NCI-H345 (cell line): ENCODE measurements at places on chromosomes 11 and 22.

GRCh38 chr11:133115099-133115498, 417.2 kb downstream of the OPCML start:
- no peak for DNase-seq

GRCh38 chr22:23686416-23687024, 4.3 kb upstream of the RGL4 start:
- no peak for DNase-seq

DNA sequence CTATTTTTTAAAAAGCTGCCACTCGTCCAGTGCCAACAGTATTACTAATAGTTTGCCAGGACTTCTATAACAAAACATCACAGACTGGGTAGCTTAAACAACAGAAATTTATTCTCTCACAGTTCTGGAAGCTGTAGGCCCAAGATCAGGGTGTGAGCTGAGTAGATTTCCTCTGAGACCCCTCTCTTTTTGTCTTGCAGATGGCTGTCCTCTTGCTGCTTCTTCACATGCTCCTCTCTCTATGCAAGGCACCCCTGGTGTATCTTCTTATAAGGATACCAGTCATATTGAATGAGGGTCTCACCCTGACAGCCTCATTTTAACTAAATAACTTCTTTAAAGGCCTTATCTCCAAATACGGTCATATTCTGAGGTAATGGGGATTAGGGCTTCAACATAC, 390.9 kb downstream of the DLG2 start:
- no peak for DNase-seq

- DNase-seq: no peak
These were observed 542.0 kb downstream of the FAM181B start for GRCh38 chr11:82191695-82192094.

DNA sequence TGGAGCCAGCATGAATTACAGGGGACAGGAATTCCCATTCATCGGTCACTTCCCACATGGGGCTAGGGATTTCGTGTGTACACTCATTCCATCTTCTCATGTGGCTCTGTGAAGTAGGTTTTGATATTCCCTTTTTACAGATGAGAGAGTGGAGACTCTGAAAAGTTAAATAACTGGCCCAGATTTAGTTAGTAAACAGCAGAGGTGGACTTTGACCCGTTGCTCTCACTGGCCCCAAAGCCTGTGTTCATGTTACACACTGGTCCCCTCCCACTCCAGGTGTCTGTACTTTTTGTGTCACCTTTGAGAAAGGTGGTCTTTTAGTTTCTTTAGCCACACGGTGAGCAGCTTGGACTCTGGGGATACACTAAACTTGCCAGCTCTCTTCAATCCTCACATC, 108.5 kb downstream of the MICAL2 start:
- no peak for DNase-seq

DNA sequence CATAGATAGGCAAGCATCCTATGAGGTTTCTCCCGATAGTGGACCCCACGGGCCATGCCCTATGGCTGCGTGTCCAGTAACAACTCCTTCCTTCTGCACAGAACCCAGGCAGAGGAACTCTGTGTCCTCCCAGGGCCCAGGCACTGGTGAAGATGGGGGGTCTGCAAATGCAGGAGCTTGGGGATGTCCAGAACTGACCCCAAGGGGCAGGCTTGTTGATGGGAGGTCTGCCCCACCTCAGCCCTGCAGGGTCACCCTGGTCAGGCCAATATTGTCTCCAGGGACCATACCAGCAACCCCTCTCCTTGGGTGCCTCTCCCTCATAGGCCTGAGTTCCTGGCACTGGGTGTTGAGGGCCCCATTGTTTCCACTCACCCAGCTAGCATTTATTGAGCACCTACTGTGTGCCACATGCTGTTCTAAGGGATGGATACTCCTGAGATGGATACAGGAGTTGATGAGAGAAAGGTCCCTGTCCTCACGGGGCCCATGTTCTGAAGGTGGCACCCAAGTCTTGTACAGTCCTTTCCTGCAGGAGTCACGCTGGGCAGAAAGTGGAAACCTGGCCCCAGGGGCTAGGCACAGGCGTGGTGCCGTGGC, 26.3 kb upstream of the TXNRD2 start:
- no peak for DNase-seq

GRCh38 chr11:116580799-116581198, 192.0 kb downstream of the BUD13 start:
- DNase-seq: no peak

DNA sequence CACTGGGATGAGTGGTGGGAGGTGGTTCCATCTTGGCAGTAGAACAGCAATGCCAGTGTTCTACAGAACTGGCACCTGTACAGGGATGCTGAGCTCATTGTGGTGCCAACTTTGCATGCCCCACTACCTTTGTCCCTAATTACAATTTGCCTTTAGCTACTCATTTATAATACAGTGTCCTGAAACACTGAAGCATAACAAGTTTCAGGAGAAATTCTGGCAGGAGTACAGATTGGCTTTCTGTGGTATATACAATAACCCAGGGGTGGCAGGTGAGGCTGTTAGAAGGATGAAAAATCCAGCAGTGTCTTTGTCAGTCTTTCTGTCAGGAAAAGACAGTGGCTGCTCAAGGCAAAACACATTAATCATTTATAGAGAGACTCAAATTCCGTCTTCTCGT, 240.3 kb downstream of the FAM76B start:
- no peak for DNase-seq

DNA sequence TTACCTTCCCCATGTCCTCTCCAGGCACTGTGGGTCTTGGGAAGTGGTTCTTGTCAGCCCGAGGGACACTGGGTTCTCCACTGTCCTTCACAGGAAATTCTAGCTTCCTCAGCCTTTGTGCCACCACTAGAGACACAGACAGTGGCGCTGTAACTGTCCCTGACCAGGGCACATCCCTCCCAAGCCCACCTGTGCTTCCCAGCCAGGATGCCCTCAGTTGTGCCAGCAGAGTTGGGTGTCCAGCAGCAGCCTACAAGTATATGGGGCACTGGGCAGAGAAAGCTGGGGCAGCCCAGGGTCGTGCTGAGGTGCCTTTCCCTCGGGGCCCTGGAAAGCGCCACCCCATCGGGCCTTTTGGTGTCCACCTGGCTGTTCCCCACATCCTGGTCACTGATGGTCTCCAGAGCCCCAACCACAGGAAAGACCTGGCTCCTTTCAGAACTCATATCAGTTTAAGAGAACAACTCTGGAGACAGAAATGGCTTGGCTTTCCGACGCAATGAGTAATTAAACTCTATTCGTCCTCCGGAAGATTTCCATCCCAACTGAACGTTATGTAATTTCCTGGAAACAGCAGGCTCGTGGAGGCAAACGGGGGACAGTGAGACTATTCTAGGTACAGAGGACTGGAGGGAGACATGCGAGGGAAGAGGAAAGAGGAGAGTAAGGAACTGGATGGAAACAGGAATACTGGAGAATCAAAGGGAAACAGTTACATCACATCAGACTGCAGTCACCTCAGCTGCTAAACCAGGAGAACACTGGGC, 28.6 kb downstream of the PPP2R1B start:
- no peak for DNase-seq

DNA sequence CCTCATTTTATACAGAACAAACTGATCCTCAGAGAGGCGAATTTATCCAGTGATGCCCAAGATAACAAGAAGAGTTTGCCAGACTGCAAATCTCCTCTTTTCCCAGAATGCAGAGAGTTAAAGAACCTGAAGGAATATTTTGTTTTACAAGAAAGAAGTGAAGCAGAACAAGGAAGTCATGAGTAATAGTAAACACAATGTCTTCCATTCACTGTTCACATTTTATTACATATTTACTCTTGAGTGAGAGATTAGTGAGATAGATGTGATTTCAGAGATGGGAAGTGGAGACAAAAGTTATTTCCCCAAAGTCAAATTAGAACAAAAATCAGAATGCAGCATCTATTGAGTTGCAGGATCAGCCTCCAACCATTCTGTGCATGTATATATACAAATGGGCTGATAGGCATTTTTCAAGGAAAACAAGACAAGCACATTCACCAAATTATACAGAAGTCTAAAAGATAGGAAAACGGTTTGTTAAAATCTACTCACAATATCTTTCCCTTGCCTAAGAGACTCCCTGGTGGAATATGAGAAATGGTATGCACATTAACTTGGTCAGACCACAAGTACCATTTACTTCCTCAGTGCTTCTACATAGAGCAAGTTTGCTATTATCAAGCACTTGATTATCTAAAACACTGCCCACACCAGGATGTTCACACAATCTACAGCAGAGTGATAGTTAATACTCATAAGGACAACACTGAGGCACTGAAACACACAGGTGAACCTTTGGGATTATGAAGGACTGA, 12.0 kb downstream of the GUCY1A2 start:
- DNase-seq: no peak

DNA sequence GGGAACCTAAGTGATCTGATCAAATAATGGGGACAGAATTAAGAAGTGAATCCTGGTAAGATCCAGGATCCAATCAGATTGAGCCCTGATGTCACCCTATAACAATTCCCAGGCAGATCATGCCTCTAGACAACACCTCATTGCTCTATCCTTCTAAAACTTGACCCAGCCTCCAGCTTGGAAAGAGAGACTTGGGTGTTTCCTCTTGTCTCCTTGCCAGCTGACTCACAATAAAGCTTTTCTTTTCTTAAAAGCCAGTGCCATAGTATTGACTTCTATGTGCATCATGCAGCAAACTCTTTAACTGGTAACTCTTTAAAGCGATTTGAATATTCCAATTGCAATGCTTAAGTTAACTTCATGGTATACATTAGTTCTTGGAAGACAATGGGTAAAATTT, 109.6 kb upstream of the CHORDC1 start:
- no peak for DNase-seq

GRCh38 chr11:127737499-127737898, 736.9 kb upstream of the KIRREL3 start:
- DNase-seq: no peak

GRCh38 chr22:32558681-32559355, 84.2 kb downstream of the FBXO7 start:
- DNase-seq: no peak

DNA sequence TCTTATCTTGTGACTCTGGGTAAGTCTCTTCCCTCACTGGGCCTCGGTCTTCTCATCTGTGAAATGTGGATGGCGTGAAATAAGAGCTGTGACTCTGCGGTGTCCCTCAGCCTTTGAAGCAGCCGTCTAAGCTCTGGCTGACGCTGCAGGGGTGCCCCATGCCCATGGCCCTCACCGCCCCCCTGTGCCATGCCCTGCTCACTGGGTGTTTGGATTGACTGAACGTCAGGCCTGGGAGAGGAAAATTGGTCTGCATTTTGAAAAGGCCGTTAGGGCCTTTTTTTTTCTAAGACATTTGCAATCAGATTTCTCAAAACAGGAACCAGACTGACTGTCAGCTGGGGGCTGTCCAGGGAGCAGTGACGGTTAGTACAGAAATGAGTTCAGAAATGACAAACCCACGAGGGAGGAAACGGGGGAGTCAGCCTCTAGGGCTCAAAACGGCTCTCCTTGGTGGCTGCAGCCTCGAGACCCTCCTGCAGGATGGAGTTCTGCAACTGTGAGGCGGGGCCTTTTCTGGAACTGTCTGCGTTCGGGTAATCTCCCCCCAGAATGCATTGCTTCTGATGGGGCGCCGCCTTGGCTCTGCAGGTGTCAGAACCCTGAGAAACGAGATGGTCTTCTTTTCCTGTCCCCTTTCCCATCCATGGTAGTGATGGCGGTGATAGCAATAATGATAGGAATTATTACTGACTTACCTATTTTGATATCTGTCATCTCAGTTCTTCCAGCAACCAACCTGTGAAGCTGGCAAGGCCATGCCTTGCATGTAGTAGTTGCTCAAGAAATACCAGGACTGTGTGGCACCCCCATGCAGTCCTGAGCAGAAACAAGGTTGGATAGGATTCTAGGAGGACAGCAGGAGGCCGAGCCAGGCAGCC, 2.0 kb downstream of the GRK2 start:
- no peak for DNase-seq

DNA sequence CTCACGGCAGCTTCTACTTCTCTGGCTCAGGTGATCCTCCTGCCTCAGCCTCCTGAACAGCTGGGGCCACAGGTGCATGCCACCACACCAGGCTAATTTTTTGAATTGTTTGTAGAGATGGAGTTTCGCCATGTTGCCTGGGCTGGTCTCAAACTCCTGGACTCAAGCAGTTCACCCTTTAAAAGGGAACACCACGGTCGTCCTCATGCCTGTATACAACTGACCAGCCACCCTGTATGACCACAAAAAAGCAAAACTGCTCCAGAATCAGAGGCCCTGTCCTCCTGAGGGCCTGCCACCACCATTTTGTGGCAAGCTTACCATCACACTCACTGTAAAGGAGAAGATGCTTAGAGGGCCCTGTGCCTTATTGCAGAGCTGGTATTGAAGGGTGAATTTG, 2.2 kb downstream of the GLB1L3 start:
- no peak for DNase-seq

- no peak for DNase-seq
These were observed 28.1 kb upstream of the MN1 start for GRCh38 chr22:27829620-27830019.

- no peak for DNase-seq
These were observed 38.0 kb upstream of the CSNK1E start for GRCh38 chr22:38355275-38355674.

DNA sequence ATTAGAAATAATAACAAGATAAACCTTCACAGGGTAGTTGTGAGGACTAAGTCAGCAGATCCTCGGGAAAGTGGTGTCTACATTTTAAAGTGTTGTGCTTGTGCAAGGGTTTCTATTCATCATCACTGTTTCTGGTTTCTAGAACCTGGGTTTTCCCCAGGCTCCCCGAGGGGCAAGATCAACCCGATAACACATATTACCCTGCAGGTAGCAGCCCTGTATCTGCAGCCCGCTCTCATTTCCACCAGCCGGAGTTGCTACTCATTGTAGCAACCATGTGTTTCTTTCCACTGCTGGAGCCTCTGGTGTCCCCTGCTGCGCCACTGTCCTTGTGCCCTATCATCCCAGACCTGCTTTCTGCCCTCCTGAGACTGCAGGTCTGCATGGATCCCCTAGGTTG, 67.0 kb downstream of the MIAT start:
- DNase-seq: no peak

DNA sequence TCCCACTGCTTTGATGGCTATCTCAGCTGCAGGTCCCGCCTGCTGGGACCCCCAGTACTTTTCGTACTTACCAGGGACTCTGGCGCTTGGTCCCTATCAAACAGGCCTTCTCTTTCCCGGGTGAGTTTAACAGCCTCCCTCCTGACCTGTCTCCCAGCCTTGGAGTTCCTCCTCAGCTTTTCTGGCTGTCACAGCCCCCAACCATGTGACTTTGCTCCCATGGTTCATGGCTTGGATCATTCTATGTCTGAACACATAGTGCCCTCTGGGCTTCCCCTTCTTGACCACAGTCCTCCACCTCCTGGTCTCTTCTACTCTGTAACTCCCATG, 56.9 kb downstream of the PARVA start:
- DNase-seq: no peak

- no peak for DNase-seq
These were observed 22.9 kb downstream of the MORC2 start for GRCh38 chr22:30945653-30946052.

- DNase-seq: no peak
These were observed 72.1 kb downstream of the CELSR1 start for GRCh38 chr22:46465345-46465720.

DNA sequence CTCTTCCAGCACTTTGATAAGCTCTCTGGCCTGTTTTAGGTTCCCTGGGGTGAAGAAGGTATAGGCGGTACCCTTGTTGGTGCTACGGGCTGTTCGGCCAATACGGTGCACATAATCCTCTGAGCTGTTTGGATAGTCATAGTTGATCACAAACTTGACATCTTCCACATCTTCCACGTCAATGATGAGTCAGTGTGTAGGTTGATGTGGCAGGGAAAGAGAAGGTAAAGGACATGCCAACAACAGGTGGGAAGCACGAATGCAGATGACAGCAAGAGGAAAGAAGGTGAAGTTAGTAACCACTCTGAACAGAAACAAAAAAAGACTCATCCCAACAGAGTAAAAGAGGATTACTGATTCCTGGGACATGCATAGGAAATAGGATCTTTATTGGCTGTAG, 18.2 kb downstream of the DDX17 start:
- DNase-seq: no peak
